ENCODE measurements at places on chromosomes 5 and 9. TPM values are rescaled to one million over a fixed set of nuclear protein-coding genes. Genes with fewer than 3 reads are reported as not detected.
A peak's percentile ranks its signal among the peaks of the same experiment; 100 is the strongest.

FOXD4L5 gene
- total RNA-seq: not detected

PCDHB11 gene
- total RNA-seq: 2.0 TPM

PRRX2 gene
- 4.2 TPM for total RNA-seq

GMCL2 gene
- total RNA-seq: not detected

ARHGEF28 gene
- total RNA-seq: 0.57 TPM

GARIN3 gene
- not detected for total RNA-seq

PPP3R2 gene
- not detected for total RNA-seq

IL5 gene
- not detected for total RNA-seq

FOXI1 gene
- not detected for total RNA-seq

GAS1 gene
- 2.7 TPM for total RNA-seq

- DNase-seq: no peak
Measured at GRCh38 chr5:154077696-154078095, 38.9 kb downstream of the MFAP3 start.

DNA sequence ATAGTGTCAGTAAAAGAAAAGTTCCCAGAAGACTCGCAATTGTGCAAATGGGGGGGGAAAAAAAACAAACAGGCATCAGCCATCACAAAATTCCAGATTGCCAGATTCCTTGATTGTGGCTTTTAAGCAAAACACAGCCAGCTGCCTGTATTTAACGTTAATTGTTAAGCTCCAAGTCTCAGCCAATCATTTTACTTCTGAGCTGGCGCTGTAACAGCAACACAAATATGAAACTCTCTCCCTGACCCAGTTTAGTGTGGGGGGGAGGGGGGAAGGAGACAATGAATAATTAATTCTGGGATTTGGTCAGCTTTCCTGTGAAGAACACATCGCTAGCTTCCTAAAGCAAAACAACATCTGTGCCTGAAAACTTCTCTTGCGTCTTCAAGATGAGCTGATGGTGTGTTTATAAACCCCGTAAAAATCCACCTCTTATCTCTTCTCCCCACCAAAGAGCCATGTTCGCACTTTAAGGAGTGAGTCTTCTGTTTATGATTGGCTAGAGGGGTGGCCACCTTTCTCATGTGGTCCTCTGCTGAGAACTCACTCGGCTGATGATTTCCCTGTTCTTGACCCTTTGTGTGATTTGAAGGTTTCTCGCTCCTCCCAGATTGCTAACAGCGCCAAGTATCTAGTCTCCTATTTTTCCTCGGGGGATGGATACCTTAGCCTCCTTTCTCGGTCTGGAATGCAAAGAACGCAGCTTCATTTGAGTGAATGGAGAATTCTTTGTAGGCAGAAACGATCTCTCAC, 160.2 kb upstream of the DAPK1 start:
- peak; percentile 72 for DNase-seq

GRCh38 chr5:172373680-172374079, 80.6 kb downstream of the SH3PXD2B start:
- no peak for DNase-seq

DNA sequence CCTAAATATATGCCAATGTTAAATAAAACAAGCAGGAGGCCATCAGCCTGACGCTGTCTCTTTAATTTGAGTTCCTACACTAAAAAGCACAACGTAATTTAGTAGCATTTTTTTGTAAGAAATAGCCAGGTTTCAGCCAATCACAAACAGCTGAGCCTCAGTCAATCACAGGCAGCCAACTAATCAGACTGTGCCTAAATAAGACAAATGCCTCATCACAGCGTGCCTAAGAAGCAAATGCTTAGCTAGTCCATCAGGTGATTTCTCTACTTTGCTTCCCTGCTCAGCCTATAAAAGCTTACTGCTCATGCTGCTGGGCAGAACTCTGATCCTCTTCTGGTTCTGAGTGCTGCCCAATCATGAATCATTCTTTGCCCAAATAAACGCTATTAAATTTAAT, 38.3 kb upstream of the RORB start:
- no peak for DNase-seq

GRCh38 chr5:142737179-142737578, 33.0 kb upstream of the ARHGAP26 start:
- no peak for DNase-seq

DNA sequence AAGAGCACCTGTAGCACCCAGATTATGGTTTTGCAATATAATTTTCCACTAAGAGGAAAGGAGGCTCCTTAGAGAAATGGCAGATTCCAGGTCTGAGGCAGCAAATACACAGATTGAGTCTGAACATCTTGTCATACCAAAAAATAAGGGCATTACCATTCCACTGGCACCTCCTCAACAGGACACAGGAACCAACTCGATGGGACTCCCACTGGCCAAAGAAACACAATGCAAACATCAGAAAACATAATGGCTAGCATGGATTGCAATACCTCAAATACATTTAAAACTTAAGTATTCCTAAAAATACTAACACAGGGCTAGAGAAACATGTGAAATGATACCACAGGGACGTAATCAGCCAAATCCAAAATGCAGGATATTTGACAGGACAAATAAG, 12.4 kb upstream of the RANBP17 start:
- DNase-seq: no peak

GRCh38 chr5:43066799-43067741, 27.0 kb upstream of the ANXA2R start:
- DNase-seq: peak; percentile 82

- DNase-seq: no peak
Measured at GRCh38 chr5:129664336-129664937, 83.5 kb upstream of the MINAR2 start.

GRCh38 chr5:150672237-150672883, 11.3 kb downstream of the MYOZ3 start:
- peak; percentile 89 for DNase-seq

DNA sequence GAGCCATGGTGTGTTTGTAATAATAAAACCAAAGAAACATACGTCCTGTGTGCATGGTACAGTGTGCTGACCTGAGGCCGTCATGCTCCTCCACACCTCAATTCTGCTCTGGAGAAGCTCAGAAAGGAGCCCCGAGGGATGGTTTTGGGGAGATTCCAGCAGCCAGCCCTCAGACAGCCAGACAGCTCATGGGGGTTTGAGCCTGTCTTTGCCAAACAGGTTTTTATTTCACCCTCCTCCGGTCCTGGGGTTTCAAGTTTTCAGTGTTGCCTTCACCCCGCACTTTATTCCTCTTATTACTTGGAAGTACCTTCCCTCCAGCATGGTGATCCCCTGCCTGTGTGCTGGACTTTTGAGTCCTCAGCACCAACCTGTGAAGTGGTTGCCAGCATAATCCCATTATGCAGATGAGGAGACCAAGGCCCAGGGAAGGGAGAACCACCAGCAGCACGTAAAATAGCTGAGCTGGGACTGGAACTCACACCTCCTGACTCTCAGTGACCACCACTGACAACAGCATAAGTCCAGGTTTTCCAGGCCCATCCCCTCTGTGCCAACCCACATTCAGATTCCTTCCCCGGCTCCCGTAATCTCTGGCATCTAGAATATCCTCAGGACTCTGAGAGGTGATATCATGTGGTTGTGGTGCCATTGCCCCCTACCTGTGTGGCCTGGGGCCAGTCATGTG, 35.1 kb downstream of the TGFBI start:
- DNase-seq: peak; percentile 14

GRCh38 chr5:96064877-96065276, 103.2 kb upstream of the ELL2 start:
- no peak for DNase-seq

DNA sequence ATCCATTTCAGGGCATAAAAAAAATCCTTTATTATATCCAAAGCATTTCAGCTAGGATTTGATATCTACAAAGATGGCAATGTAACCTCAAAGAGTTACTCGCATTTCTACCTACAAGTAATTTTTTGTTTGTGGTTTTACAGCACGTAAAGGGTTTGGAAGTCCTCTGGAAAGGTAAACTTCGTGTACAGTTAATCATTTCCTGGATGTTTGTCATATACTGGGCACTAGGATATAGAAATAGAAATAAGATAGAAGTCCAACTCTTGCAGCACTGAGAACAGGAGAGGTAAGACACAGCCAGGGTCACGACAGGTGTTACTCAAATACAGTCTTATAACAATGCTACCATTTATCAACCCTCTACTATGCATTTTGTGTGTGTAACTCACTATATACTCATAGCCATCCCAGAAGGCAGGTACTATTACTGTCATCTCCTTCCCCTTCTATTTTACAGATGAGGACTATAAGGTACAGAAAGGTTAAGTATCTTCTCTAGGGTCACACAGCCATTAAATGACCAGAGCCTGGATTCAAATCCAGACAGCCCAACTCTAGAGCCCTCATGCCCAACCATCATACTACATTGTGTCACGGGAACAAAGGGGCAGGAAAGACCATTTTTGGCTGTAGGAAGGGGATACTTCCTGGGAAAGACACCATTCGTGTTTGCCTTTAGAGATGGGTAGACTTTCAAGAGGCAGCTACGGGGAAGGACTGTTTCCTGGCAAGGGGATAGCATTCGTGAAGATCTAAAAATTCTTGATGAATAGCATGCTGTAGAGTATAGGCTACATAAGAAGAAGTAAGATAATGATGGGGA, 19.0 kb downstream of the NDUFA8 start:
- DNase-seq: no peak

DNA sequence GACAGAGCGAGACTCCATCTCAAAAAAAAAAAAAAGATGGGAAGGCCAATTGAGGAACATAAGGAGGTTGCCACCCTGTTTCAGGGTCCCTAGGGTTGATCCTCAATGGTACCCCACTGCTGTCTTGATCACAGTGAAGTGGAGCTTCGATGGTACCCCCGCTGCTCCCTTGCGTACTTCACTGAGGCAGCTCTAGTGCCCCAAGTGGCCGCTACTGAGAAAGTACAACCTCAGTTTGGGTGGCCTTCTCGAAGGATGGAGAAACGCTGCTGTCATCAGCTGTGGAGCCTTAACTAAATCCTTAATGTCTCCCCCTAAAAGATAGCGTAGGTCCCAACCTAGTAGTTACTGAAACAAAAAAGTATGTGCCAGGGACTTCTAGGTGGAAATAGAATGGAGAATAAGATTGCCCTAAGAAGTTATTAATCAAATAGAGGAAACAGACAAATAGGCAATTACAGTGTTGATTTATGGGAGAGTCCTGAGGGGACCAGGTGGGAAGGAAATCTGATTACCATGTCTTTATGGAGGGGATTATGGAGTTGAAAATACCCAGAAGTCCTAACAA, 6.3 kb downstream of the TESK1 start:
- DNase-seq: peak; percentile 58

DNA sequence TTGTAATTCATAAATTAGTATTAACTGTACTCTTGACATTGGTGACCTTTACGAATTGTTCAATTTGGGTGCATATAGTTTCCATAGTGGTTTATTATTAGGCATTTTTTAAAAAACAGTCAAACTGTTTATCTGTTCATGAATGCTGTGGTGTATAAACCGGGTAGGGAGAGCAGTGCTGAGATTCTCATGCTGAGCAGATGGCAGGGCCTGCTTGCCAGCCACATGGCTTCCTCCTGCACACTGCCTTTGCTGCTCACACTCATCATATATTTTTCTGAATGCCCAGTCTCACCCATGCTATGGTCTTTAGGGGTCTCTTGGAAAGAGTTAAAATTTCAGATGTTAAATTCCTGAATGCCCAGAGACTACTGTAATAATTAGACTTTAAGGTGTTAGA, 40.8 kb downstream of the NNT start:
- DNase-seq: no peak

GRCh38 chr9:4309806-4310205, 9.9 kb upstream of the GLIS3 start:
- DNase-seq: no peak

DNA sequence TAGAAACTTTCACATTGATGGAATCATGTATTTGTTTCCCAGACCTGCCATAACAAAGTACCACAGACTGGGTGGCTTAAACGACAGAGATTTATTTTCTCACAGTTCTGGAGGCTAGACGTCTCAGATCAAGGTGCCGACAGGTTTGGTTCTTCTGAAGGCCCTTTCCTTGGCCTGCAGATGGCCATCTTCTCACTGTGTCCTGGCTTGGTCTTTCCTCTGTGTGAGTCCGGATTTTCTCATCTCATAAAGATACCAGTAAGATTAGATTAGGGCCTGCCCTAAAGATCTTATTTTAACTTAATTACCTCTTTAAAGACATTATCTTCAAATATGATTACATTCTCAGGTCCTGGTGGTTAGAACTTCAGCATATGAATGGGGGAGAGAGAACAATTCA, 5.8 kb downstream of the USP20 start:
- DNase-seq: no peak

- no peak for DNase-seq
Measured at GRCh38 chr5:33888587-33888986, 3.2 kb downstream of the ADAMTS12 start.

DNA sequence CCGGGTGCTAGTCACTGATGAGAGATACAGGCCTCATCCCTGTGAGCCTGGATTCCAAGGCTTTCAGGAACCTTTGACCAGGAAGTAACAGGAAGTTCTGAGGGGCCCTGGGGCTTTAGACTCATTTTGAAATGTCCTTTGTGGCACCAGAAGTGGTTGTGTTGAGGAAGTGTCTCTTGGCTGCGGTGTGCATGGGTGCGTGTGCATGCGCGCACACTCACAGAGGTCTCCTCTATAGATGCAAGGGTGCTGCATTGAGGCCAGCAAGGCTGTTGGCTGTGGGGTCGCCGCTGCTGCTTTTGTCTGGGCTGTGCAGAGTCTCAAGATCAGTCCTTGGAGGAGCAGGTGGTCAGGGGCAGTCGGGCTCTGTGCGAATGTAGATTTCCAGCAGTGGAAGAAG, 7.6 kb downstream of the RAB24 start:
- DNase-seq: no peak

Data from H9 (cell line).